ENCODE measurements at places on chromosomes 12 and 14.

DNA sequence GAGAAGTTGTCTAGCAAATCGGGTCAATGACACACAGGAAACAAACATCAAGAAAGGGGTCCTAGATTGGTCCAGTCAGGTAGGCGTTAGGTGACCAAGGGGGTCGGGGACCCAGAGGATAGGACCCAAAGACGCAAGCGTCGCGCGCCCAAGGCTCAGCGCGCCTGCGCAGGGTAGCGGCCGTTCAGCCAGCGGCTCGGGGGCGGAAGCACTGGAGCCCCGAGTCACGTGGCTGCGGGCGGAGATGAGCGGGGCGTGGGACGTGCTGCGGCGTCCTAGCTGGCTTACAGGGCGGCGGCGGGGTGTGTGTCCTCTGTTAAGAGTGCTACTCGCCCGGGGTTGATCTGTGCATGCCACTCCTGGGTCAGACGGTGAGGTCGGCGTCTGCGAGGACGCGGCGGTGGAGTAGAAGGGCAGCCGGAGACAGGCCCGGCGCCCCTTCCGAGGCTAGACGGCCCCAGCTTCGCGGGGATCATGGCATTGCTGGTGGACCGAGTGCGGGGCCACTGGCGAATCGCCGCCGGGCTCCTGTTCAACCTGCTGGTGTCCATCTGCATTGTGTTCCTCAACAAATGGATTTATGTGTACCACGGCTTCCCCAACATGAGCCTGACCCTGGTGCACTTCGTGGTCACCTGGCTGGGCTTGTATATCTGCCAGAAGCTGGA is at the start of gene SLC35E3:
Gene SLC35E3, plus strand, starts transcription at position 273 of the 668 bp plus-strand sequence. Its CDS starts 202 bp downstream, at position 475.
- DNase-seq, result peak; percentile 86

DNA sequence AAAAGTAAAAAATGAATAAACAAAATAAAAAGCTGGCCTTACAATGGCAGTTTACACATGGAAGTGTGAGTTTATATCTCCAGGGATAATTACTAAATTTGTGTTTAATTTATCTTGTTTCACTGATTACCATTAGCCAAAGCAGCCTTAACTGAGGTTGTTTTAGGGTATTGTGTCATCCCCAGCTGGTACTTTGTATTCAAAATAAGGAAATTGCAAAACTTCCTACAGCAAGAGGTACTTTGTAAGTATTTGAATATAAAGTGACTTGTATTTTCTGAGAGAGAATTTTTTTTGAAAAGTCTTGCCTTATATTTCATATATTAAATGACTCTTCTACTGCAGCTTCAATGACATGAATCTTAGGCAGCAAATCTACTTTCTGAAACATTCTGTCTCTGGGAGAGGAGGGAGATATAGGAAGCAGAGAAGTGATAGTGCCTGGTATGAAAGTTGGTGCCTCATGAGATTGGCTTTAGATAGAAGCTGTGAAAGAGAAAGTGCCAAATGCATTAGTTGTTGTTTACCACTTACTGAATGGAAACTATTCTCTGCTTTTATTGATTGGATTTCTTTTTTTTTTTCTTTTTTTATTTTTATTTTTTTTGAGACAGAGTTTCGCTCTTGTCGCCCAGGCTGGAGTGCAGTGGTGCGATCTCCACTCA is 6.7 kb downstream of the FNTB start:
- no peak for DNase-seq

DNA sequence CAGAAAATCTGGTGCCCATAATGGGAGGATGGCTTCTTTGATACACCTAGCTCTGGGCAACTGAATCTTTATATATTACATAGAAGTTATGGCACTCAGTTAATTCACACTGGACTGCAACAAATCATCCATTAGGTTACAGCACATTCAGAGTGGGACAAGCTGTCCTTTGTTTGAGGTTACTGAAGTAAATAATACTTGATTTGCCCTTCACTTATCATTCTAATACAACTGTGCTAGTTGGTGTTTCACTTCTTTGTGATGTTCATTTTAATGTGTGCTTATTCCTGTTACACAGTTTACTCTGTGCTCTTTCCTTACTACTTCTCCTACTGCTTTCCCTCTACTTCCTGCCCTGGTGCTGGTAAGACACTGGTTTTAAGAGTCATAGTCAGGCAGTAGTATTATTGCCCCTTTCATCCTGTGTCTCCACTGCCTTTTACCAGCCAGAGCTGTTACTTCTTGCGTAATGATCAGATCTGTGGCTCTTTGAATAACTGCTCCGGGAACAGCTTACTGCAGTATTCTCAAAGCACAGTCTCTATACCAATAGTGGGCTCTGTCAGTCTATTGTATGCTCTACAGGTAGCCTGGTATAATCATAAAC is 36.4 kb upstream of the GXYLT1 start:
- DNase-seq, result no peak

- no peak for DNase-seq
These were observed 84.4 kb upstream of the DDHD1 start for GRCh38 chr14:53237488-53237887.

GRCh38 chr12:10285919-10286318 is 21.8 kb upstream of the KLRD1 start:
- no peak for DNase-seq

- DNase-seq, result no peak
These were observed 40.6 kb downstream of the FNTB start for GRCh38 chr14:65027127-65027799.

DNA sequence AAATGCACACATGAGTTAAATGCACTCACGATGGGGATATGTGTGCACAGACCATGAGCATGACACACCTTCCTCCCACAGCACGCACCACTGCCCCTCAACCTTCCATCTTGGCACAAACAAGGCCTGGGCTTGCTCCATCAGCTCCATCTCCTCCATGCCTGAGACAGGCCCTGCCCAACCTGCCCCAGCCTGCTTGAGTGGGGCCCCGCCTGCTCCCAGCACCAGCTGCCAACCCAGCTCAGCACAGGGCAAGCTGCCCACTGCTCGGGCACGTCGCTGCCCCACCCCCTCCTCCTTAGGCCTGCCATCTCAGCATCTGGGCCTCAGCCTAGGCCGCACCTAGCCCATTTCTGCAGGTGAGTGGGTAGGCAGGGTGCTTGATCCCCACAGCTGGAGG is 27.6 kb upstream of the KRT78 start:
- no peak for DNase-seq

DNA sequence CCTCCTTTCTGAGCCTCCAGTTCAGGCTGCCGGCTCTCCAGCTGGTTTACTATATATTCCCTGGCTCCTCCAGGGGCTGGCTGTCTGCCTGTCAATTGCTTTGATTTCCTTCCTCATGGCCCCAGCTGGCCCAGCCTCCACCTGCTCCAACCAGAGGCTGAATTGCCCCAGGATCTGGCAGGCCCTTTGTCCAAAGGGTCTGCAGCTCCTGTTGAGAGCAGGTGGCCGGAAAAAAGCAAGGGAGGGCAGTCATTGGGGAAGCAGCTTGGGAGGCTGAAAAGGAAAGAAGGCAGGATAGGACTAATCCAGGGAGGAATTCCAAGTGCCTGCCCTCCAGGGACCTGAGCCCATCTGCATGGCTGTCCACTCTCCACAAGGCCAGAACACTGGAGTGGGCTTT is 25.3 kb downstream of the PAH start:
- no peak for DNase-seq

DNA sequence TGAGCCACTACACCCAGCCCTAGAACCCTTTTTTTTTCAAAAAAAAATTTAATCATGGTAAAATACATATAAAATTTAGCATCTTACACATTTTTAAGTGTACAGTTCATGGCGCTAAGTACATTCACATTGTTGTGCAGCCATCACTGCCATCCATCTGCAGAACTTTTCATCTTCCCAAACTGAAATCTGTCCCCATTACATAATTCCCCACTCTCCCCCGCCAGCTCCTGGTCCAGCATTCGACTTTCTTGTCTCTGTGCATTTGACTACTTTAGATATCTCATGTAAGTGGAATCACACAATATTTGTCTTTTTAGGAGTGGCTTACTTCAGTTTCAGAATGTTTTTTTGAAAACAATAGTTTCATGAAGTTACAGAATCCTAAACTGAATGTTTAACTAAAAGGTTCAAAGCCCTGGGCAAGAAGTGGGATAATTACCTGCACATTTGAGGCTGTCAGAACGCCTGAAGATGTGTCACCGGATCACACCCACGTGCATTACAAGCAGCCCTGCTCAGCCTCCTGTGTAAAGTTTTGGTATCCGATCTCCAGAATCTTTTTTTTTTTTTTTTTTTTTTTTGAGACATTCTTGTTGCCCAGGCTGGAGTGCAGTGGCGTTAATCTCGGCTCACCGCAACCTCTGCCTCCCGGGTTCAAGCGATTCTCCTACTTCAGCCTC is 12.7 kb downstream of the EML1 start:
- DNase-seq, result no peak

DNA sequence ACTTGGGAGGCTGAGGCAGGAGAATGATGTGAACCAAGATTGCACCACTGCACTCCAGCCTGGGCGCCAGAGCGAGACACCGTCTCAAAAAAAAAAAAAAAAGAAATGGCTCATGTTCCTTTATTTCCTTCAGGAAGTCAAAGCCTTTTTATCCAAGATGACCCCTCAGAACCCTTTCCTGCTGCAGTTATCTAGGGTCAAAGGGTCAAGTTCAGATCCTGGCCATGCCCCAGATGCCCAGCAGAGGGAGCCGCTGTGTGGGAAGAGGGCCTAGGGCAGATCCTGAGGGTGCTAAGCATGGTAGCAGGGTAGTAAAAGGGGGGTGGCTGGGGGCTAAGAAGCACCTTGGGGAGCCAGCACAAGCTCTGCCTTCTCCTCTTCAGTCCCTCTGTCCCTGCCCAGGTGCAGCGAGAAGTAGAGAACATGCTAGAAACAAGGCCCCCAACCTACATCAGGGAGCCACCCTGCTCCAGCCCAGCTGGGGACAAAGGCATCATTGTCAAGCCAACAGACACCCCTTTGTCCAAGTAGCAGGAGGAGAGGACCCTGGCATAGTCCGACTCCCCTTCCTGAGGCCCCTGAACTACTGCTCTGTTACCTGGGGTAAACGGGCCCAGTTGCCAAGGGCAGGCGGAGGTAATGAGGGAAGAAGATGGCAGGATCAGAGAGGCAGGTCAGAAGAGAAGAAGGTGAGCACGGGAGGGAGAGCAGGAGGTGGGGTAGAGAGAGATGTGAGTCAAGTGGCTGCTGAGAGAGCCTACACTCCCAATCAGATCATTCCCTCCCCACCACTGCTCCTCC is 6.5 kb downstream of the NFE2 start:
- DNase-seq, result no peak

DNA sequence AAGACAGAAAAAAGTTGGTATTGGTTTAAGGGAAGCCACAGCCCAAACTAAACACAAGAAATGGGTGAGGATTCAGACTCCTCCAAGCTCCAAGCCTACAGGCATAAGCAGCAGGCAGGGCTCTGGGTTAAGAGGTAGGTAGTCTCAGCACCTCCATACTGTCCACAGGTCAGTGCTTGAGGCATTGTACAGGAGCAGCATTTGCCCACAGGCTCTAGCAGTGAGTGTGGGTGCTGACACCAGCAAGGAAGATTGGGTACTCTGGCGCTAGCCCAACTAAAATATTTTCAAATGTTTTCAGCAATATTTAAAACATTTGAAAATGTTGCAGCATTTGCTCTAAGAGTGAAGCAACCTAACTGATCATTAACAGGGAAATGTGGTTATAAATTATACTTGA is 33.1 kb downstream of the FERMT2 start:
- DNase-seq, result no peak

DNA sequence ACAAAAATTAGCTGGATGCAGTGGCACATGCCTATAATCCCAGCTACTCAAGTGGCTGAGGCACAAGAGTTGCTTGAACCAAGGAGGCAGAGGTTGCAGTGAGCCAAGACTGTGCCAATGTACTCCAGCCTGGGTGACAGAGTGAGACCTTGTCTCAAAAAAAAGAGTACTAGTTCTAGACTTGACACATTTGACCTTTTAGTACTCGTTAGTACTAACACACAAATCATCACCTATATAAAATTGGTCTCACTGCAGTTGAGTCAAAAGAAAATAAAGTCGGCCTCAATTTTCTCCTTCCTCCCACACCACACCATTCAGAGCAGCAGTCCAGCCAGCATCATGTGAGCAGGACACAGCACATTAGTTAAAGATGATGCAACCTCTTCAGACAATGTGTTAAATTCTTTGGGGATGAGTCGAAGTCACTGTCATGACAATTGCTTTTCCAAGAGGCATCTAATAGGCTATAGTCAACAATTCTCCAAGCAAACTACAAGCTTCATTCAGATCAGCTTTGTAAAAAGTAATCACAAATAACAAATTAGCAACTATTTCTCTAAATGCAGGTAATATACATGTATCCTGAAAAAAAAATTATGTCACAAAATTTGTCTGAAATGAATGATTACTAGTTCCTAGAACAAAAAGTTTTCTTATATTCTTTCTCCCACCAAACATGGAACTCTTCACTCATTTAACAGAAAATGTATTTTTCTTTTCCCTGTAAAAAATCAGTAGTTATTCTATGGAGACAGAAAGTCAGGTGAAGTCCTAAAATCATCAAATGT is 55.6 kb downstream of the CLIP1 start:
- peak; percentile 95 for DNase-seq

- no peak for DNase-seq
These were observed 47.6 kb upstream of the BDKRB2 start for GRCh38 chr14:96156804-96157760.

DNA sequence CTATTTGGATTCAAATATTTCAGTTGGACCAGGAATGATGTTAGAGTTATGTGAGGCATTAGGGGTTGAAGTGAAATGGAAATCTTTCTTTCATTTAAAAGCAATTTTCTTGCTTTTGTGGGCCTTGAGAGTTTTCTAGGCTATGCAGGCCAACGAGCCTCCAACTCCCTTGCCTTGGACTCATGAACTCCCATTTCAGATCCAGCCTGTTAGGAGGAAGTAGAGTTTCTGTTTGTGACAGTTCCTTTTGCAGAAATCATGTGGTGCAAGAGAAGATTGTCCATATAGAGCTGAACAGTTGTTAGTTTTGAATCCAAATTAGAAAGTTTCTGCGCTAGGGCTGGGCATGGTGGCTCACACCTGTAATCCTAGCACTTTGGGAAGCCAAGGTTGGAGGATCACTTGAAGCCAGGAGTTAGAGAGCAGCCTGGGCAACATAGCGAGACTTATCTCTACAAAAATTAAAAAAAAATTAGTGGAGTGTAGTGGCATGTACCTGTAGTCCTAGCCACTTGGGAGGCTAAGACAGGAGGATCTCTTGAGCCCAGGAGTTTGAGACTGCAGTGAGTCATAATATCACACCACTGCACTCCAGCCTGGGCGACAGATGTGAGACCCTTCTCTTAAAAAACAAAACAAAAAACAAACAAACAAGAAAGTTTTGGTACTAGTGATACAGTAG is 47.3 kb upstream of the MED13L start:
- no peak for DNase-seq
